ENCODE measurements at places on chromosomes 5 and 9. TPM values are rescaled to one million over a fixed set of nuclear protein-coding genes. Genes with fewer than 3 reads are reported as not detected.

Gene VCAN
- total RNA-seq = 8.9 TPM

Gene TMEM232
- total RNA-seq = 0.20 TPM

Gene SHOC1
- not detected for total RNA-seq

Gene GDF9
- total RNA-seq = 0.17 TPM

Gene FIBCD1
- total RNA-seq = 12.1 TPM

Gene ORM2
- not detected for total RNA-seq
